ENCODE measurements at places on chromosomes 1 and 21.

- no peak for DNase-seq
Observed at GRCh38 chr1:76418531-76418930, 344.0 kb downstream of the ST6GALNAC3 start.

DNA sequence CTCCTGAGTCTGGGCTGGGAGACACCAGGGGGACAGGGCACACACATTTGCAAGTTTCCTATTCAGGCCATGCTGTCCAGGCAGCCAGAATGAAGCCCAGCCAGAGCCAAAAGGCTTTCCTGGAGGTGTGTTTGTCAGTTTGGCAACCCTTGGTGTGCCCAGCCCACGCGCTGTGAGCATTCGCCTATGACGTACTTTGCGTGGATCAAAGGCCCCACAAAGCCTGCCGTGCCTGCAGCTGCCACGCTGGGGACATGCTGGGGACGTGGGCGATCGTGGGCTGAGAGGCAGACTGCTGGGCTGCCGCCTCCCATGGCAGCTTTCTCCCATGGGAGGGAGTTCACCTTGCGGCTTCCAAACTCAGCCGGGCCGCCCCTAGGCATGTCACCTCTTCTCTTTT is 57.5 kb downstream of the CD247 start:
- DNase-seq = no peak

GRCh38 chr21:39660191-39660980 is 47.6 kb downstream of the B3GALT5 start:
- DNase-seq = peak; percentile 43

- DNase-seq = no peak
Observed at GRCh38 chr1:183953031-183953430, 84.5 kb downstream of the COLGALT2 start.

DNA sequence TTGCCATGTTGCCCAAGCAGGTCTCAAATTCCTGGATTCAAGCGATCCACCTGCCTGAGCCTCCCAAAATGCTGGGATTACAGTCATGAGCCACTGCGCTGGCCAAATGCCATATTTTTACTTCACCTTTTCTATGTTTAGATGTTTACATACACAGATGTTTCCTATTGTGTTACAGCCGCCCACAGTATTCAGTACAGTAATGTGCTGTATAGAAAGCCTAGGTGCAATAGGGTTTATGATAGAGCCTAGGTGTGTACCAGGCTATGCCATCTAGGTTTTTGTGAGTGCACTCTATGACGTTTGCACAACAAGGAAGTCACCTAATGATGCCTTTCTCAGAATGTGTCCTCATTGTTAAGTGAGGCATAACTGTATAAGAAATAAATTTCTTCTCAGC is 153.4 kb downstream of the CHRM3 start:
- no peak for DNase-seq

DNA sequence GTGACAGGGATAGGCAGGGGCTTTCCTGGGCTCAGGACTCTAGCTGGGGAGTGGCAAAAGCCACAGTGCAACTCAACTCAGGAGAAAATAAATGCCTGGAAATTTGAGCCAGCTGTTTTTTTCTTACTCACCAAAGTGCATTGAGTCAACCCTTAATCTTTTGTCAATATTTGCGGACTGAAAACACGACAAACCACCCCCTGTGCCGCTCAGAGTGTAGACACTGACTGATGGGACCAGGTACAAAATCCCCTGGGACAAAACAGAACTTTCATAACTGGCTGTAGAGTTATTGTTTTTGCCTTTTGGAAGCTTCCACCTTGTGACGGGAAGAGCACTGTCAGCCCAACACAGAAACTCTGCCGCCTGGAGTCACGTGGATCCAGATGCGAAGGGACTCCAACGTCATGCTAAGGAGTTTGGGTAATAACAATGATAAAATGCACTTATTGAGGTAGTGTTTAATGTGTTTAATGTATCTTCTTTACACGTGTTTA is 164.6 kb downstream of the PLPP3 start:
- peak; percentile 43 for DNase-seq

- no peak for DNase-seq
Observed at GRCh38 chr1:205579711-205580110, 52.1 kb downstream of the ELK4 start.
